ENCODE measurements at places on chromosomes 11 and 22. TPM values are rescaled to one million over a fixed set of nuclear protein-coding genes. Genes with fewer than 3 reads are reported as not detected.
A peak's percentile ranks its signal among the peaks of the same experiment; 100 is the strongest.

GRCh38 chr11:113517361-113517760 lies 42.2 kb upstream of the DRD2 start:
- peak; percentile 77 for ATAC-seq

DNA sequence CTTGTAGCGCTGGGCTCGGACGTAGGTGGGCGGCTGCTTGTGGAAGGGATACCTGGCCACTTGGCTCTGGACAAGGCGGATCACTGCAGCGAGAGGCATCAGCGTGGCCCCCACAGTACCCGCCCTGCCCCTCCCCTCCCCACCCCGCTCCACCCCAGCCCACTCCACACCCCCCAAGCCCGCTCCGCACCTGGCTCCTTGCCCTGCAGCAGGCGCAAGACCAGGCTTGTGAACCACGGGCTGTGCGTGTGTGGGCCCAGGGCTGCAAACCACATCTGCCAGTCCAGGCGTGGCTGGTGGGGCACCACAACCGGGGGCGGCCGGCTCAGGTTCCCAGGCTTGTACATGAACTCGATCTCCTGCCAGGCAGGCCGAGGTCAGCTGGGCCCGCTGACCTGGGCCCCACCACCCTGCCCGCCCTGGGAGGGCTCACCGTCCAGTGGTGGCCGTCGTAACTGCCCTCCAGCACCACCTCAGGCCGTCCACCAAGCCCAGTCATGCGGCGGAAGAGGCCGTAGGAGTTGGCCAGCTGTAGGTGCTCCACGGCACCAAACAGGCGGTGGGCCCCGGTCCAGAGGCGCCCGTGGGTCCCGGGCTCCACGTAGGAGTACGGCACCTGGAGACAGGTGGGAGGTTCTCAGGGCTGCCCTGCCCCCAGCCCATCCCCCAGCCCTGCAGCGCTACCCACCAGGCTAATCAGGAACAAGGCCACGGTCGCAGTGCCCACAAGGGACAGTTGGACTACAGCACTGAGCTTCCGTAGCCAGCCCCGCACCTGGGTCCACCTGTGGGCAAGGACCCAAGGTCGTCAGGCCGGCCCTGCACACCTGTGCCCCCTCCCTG lies 2.9 kb downstream of the LMF2 start:
- no peak for ATAC-seq

Gene OR9Q1
- total RNA-seq: 0.33 TPM

- ATAC-seq: no peak
Observed at GRCh38 chr11:92861634-92862033, 107.8 kb upstream of the MTNR1B start.

- no peak for ATAC-seq
Observed at GRCh38 chr22:49531368-49531791, 296.3 kb downstream of the BRD1 start.

- ATAC-seq: peak; percentile 61
Observed at GRCh38 chr22:17878941-17879340, 104.7 kb upstream of the BID start.

Gene MISFA
- total RNA-seq: 3.7 TPM

DNA sequence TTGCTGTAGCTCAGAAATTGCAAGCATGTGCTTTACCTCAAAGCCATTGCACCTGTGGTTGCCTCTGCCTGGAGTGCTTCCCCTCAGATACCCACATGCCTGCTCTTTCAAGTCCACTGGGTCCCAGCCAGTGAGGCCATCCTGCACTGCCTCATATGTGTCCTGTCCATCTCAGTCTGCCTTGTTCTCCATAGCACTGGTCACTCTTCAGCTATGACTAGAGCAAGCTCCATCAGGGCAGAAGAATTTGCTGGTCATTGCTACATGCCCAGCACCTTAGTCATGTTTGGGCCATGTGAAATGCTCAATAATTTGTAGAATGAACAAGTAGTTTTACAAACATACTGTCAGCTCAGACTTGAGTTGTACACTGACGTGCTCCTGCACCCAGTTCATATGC lies 64.4 kb upstream of the HORMAD2 start:
- no peak for ATAC-seq

DNA sequence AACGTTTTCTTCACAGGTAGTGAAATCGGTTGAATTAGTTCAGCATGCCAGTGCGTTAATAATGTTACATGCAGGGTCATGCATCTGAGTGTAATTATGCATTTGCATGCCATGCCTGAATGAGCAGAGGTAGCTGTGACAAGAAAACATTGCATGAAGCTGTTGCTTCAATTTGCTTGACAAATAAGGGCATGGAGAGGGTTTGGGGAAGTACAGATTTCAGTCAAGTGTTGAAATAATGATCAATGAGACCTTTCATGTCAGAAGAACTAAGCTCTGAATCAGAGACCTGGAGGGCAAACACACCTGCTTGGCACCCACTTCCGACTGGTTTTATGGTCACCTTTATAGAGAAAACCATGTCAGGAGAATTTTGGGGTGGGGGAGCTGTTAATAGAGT lies 221.4 kb downstream of the DBX1 start:
- ATAC-seq: no peak

Gene FOLR1
- 3.3 TPM for total RNA-seq

Gene MARK2
- 10.7 TPM for total RNA-seq

DNA sequence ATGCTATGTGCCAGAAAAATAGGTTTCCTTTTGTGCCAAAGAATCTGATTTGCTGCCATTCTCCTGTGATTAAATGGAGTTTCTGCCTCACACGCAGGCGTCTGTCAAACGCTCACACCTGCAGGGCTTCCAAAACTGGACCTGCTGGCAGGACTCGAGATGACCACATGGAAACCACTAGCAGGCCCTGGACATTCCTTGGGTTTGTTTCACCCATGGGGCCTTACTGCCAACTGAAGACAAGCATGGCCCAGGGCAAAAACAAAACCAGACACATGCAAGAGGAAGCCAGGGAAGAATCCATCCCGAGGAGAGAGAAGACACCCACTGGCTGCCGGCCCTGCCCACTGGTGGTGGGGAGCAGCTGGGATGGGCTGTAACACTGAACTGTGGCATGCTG lies 55.9 kb upstream of the MN1 start:
- ATAC-seq: peak; percentile 63

Gene SLC25A45
- total RNA-seq: 6.3 TPM

GRCh38 chr11:2930704-2931419 lies 1.6 kb upstream of the PHLDA2 start:
- peak; percentile 38 for ATAC-seq

DNA sequence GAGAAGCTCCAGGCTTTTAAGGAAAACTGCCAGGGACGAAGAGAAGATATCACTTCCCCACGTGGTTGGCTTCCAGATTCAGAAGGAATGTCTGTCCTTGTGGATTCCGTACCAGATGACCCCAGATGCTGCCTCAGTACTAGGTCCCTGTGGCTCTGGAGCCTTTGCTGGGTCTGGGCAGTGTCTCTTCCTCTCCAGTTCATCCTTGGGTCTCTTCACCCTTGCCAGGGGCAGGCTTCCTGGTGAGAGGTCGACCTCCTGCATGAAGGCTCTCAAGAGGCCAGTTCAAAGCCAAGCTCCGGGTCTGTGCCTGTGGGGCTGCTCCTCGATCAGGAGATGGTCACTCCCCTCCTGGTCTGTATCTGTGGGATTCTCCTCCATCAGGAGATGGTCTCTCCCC lies 74.7 kb upstream of the B3GAT1 start:
- ATAC-seq: no peak

Gene SMIM35
- 0.21 TPM for total RNA-seq

- ATAC-seq: peak; percentile 21
Observed at GRCh38 chr11:19561011-19561410, 151.6 kb upstream of the NAV2 start.

GRCh38 chr11:11992257-11993212 lies 15.9 kb downstream of the DKK3 start:
- ATAC-seq: peak; percentile 42

DNA sequence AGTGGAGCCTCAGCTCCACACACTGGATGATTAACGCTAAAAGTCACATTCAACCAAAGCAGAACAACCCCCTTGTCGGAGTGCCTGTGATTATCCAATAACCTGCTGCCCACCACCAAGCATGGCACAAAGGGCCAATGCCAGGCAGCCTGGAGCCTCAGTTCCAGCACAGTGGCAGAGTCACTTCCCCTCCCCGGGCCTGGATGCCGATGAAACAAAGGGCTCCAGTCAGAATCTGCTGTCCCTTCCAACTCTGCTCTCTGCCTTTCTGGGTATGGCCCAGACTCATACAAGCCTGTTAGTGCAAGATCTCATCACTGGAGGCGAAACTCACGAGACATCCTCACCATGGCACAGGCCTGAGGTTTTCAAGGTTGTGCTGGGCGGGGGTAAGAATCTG lies 52.1 kb downstream of the CLTCL1 start:
- ATAC-seq: no peak

Gene TMPRSS4
- total RNA-seq: 0.13 TPM

Gene OR51B2
- not detected for total RNA-seq

GRCh38 chr11:33063326-33063881 lies 24.0 kb downstream of the TCP11L1 start:
- peak; percentile 32 for ATAC-seq

GRCh38 chr22:20061481-20061861 lies 18.6 kb upstream of the DGCR8 start:
- peak; percentile 32 for ATAC-seq

Gene DSCAML1
- total RNA-seq: 0.10 TPM

- peak; percentile 8 for ATAC-seq
Observed at GRCh38 chr11:62546929-62547625, 471 bp upstream of the AHNAK start.

GRCh38 chr11:73158356-73159051 lies 16.4 kb upstream of the FCHSD2 start:
- no peak for ATAC-seq

Gene PARVB
- 0.77 TPM for total RNA-seq

Gene OR51I1
- not detected for total RNA-seq

DNA sequence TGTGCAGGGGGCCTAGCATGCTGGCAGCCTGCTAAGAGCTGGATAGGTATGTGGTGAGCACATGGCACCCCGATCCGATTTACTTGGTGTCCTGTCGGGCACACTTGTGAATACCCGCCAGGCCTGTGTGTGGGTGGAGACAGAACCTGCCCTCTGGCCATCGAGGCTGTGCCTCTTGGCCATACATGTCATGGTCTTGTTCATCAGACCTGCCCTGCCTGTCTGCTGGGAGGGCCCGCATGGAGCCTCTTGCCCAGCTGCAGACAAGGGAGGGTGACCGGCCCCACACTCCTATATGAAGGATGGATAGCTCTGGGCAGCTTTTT lies 310.2 kb downstream of the TBC1D22A start:
- no peak for ATAC-seq

GRCh38 chr22:41875531-41876270 lies 39.2 kb downstream of the SHISA8 start:
- ATAC-seq: no peak

- ATAC-seq: peak; percentile 82
Observed at GRCh38 chr11:662689-663274, 25.7 kb downstream of the DRD4 start.

Gene SLCO2B1
- 9.0 TPM for total RNA-seq

GRCh38 chr22:35850831-35851230 lies 133.2 kb downstream of the APOL5 start:
- no peak for ATAC-seq

DNA sequence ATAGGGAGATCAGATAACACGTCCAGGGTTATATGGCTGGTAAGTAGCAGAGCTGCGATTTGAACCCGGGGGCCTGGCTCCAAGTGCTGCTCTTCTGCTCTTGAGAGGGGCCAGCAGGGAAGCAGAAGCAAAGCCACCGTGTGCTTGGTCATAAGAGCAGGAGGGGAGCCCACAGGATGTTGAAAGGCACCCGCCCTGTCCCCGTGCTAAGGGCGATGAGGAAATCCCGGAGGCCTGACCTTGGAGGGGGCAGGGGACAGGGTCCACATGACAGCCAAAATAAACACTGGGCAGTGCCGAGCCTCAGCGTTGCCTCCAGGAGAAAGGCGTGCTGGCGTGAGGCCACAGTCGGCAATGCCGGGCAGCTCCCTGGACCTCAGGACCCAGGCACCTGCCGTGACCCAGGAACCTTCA lies 28.8 kb downstream of the TOM1 start:
- no peak for ATAC-seq

Measured in motor neuron (in vitro differentiated cells).